HT1080 (cell line): ENCODE measurements at places on chromosomes 13 and 19. TPM values are rescaled to one million over a fixed set of nuclear protein-coding genes. Genes with fewer than 3 reads are reported as not detected.

DNA sequence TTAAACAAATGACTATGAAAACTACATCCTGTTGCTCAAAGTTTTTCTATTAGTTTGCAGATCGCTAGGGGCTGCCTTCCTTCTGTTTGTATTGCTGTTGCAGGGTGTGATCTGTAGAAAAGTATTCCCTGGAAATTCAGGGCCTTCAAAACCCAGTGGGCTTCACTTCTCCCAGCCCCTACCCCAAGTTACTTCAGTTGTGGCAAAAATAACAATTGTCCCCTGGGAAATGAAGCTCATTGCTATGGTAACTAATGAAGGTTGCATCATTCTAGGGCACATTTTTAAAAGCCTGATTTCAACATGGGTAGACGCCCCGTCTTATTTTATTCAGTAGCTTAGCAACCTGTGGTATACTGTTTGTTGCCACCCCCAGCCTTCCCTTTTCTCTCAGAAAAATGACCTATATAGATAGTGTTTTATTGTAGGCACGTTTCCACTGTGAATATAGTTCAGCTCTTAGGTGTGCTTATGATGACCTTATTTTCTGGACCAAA is 60.9 kb downstream of the WDFY2 start:
- peak; percentile 45 for DNase-seq

The VN1R4 gene
- not detected in 2 replicates for total RNA-seq

The MISP gene
- 0.02 and 0.13 TPM in 2 replicates for total RNA-seq

The LGALS4 gene
- total RNA-seq = 0.11 TPM in 1 of 2 replicates, not detected in the other

The C19orf81 gene
- total RNA-seq = 1.1 and 3.2 TPM in 2 replicates

- DNase-seq = peak; percentile 51
Measured at GRCh38 chr19:40596608-40597328, 4.4 kb upstream of the LTBP4 start.

The MED29 gene
- total RNA-seq = 24.6 and 47.3 TPM in 2 replicates

- no peak for DNase-seq
Measured at GRCh38 chr19:6576869-6577475, 14.0 kb downstream of the CD70 start.

The KCNJ14 gene
- 0.40 and 0.79 TPM in 2 replicates for total RNA-seq

GRCh38 chr19:18475762-18476331 is 37.9 kb upstream of the ISYNA1 start:
- DNase-seq = no peak

The EXOC3L2 gene
- total RNA-seq = 0.56 and 0.84 TPM in 2 replicates

- peak; percentile 86 for DNase-seq
Measured at GRCh38 chr13:52348983-52349780, 56.8 kb downstream of the THSD1 start.

The LYL1 gene
- total RNA-seq = not detected in 2 replicates

DNA sequence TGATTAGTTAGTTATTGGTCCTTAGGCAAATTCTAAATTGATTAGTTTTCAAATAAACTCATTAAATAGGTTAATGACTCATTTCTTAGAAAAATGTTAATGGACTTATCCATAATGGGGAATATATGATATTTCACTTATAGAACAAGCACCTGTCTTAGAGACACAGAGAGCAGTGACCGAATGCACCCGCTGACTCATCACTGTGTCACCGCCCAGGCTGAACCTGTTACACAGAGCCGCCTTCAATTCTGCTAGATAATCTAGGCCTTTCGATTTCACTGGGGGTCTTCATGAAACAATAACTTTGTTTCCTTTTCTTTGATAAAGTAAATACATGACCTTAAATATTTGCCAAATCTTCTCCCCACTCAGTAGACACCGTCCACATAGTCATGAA is 13.1 kb downstream of the IRS2 start:
- no peak for DNase-seq

- DNase-seq = no peak
Measured at GRCh38 chr13:76846363-76846762, 39.8 kb downstream of the KCTD12 start.

- no peak for DNase-seq
Measured at GRCh38 chr19:45472563-45473366, 5.0 kb downstream of the FOSB start.

The PSG11 gene
- total RNA-seq = not detected in 2 replicates

The KLC3 gene
- 0.11 TPM in 1 of 2 replicates, not detected in the other for total RNA-seq

DNA sequence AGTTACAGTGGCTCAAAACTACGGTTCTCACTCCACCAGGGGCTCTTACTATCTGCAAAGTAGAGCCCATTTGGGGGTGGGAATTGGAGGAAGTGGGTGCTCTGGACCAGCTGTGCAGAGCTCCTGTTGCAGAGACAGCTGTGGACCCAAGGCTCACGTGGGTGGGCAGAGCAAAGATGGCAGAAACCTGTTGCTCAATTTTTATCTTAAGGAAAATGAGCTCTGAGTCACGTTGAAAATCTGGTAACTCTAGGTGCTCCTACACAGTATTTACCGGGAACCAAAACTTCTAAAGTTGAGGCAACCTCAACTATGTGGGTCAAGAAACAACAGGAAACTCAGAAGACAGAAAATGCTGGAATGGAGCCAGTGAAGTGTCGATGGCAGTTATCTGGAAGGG is 30.2 kb upstream of the SLC15A1 start:
- DNase-seq = peak; percentile 25

- DNase-seq = no peak
Measured at GRCh38 chr19:11288349-11288748, 7.6 kb upstream of the TSPAN16 start.

DNA sequence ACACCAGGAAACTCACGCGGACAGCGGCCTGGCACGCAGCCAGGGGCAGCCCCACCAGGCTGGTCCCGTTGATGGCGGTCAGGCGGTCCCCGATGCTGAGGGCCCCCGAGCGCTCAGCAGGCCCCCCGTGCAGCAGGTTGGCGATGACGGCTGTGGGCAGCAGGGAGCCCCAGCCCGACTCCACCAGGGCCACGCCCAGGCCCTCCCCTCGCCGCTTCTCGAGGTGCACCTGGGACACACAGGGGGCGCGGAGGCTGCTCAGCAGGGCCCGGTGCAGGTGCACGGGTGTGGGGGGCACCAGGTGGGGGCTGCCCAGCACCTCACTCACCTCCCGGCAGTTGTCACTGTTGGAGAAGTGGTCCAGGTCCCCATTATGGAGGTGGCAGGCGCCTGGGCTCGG is 9.0 kb downstream of the APBA3 start:
- no peak for DNase-seq

- DNase-seq = no peak
Measured at GRCh38 chr19:6021878-6022569, 44.1 kb upstream of the RANBP3 start.

- no peak for DNase-seq
Measured at GRCh38 chr19:30158067-30158892, 213.9 kb upstream of the ZNF536 start.

DNA sequence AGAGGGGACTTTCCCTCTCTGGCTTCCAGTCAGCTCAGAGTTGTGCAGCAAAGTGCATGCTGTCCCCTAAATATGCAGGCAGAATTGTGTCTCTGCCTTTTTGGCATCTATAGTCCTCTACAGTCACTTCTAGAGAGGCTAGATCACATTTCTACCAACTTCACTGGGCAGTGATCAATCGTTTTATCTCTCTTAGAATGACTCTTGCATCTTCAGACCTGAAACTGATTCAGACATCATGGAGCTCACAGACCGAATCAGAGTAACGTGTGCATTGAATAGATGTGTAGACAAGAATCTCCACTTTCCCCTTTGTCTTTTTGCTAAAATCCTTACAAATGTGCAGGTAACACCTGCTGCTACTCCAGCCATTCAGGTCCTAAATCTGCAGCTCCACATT is 6.2 kb downstream of the ZNF253 start:
- no peak for DNase-seq
